ENCODE measurements at places on chromosomes 11 and 22. TPM values are rescaled to one million over a fixed set of nuclear protein-coding genes. Genes with fewer than 3 reads are reported as not detected.

GRCh38 chr11:11513422-11513821 is 108.4 kb downstream of the GALNT18 start:
- DNase-seq: no peak

DNA sequence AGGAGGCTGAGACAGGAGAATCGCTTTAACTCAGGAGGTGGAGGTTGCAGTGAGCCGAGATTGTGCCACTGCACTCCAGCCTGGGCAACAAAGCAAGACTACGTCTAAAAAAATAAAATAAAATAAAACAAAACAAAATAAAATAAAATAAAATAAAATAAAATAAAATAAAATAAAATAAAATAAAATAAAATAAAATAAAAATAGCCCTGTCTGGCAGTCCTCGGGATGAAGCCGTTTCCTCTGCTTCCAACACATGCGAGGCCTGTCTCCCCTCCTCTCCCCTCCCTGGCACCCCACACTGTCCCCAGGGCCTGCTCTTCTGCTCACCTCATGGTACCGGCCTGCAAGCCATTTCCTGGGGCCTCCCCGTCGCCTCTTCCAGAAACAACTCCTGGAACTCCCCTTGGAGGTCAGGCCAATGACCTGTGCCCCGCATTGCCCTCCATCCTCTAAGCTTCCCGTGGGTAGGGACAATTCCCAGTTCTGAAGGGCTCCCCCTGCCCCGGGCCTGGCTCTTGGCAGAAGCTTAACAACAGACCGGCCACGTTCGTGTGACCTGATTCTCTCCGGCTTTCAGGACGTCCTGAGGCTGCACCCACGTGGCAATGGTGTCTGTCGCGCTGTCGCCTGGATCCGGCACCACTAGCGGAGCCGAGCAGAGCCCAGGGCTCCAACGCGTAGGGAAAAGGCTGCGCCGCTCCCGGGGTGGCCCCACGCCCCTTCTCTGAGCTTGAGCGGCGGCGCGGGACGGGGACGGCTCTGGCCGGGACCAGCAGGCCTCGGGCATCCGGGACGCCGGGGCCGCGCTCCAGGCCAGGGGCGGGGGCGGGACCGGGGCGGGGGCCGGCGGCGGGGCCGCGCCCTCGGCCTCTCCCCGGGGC is 456 bp upstream of the PARVB start:
- DNase-seq: peak; percentile 64

- DNase-seq: no peak
Observed at GRCh38 chr11:4768094-4768493, 1.6 kb downstream of the OR51F1 start.

DNA sequence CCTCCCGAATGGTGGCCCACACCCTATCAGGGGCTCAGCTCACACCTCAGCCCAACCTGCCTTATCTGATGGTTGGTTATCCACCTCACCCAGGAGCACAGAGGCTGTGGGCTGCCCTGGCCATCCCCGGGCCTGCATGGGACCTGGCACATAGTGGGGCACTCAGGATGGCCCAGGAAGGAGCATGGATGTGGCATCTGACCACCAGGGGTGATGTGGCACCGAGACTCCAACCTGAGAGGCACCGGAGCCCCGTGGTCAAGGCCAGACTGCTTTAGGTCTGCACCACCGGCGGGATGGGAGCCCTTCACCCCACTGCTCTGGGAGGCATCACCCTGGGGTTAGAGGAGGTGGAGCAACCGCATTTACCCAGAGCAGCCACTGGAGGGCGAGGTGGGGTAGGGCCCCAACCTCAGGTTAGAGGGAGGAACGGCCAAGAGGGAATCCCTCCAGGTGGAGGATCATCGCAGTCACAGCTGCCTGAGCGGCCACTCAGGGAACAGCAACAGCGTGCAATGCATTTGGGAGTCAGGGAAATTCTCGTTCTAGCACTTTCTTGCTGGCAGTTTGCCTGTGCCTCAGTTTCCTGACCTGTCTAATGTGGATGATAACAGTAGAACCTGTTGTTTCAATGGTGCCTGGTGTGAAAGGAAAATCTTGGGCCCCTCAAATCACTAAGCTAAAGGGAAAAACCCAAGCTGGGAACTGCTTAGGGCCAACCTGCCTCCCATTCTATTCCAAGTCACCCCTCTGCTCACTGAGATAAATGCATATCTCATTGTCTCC is 52.9 kb upstream of the CARS1 start:
- DNase-seq: peak; percentile 56

DNA sequence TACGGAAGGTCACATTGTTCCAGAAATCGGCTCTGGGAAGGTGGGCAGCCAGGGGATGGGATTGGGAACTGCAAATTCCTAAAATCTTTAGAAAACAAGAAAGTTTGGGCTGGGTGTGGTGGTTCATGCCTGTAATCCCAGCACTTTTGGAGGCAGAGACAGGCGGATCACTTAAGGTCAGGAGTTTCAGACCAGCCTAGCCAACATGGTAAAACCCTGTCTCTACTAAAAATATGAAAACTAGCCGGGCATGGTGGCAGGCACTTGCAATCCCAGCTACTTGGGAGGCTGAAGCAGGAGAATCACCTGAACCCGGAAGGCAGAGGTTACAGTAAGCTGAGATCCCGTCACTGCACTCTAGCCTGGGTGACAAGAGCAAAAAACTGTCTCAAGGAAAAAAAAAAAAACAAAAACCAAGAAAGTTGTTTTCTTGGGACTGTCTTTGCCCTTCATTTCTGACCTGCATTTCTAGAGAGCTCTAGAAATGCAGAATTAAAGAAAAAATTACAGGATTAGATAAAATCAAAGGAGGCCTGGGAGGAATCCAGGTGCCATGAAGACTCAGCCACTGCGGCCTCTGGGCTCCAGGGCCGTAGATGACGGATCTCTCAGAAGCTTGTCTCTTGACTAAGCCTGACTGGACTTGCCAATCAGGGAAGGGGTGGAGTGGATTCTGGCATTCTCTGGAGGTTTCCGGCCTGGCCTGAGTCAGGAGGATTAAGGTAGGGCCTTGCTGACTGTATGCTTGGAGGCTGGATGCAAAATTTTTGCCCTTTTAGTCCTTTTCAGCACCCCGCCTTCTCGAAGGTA is 5.3 kb upstream of the MALAT1 start:
- peak; percentile 88 for DNase-seq

DNA sequence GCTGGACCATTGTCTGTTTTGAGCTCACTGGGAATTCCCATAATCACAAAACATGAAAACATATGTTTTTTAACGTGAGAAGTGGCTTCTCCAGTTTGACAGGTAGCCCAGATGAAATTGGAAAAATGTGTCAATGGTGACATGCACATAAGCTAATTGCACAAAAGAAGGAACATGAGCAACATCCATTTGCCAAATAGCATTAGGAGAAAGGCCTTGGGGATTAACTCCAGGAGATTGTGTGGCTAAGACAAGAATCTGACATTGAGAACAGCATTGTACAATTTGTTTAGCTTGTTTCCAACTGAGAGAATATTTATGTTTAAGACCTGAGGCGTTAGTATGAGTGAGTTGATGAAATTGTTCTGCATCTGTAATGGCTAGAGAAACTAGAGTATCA is 147.0 kb upstream of the API5 start:
- DNase-seq: no peak

DNA sequence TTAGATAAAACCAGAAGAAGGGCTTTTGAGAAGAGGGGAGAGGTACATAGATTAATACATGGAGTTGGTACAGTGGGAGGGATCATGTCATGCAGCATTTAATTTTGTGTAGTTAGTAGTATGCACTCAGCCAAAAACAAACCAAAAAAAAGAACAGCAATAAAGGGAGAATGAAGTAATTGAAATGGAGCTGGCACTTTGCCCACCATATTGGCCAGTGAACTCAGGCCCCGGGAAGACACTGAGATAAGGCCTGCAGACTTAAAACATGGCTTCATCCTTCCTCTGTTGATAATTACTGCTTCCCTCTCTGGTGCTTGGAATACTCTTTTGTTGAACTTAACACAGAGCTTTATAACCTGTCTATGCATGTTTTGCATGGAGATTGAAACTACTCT is 3.1 kb downstream of the PANX1 start:
- DNase-seq: no peak

OR51V1 gene
- not detected for total RNA-seq

POTEH gene
- not detected for total RNA-seq

GRCh38 chr11:124643605-124644425 is 21.2 kb downstream of the TBRG1 start:
- no peak for DNase-seq

- peak; percentile 63 for DNase-seq
Observed at GRCh38 chr11:121452609-121453150, at the start of gene SORL1-AS1. Gene SORL1-AS1 (minus strand): TSS chr11:121452967.

- no peak for DNase-seq
Observed at GRCh38 chr11:1026163-1026450, 10.4 kb downstream of the MUC6 start.

GRCh38 chr22:20437613-20438426 is at the start of gene SCARF2:
Gene SCARF2 (minus strand): TSS chr22:20437825. CDS start chr22:20437754, 71 bp downstream.
- no peak for DNase-seq

DNA sequence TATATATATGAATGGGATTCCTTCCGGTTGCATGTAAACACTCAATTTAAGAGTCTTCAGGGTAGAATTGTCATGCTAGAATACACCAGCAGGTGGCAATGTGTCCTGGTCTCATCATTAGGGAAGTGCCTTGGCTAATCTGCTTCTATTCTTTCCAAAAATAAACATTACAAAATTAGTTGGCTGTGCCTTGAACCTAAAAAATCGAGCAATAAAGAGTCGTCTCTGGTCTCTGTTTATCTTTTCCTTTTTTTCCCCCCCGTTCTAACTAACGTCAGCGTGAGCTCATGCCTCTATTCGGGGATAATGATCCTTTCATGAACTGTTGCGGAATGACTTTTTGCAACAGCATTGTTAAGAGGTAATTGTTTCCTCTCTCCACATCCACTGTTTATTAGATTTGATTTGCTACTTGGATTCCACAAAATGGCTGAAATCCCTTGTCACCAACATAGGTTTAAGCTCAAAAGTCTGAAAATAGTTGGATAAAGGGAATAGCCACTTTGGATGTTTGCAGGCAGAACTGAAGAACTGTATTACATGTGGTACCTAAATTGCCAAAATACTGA is 1.2 kb upstream of the ARHGEF12 start:
- no peak for DNase-seq

DNA sequence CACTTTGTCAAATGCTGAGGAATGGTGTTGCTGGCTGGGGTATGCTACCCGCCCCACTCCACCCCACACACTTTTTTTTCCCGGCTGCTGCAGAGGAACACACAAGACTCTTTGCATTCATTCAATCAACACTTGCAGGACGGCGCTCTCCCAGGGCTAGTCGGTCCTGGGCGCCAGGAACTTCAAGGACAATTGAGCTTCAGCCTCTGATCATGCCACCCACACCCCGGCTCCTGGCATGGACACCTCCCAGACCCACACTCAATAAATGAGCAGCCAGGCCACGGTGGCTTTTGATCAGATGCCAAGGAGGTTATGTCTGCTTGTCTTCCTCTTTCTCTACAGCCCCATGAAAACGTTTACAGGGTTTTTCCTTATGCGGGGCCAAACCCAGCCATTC is 19.8 kb downstream of the TPST2 start:
- no peak for DNase-seq
